Activated T-cell treated with anti-CD3 and anti-CD28 coated beads for 4 hours (primary cell): ENCODE measurements at places on chromosomes 6 and 20.

GRCh38 chr20:2109425-2110210 is 8.0 kb downstream of the STK35 start:
- no peak for DNase-seq

- DNase-seq: peak; percentile 31
Measured at GRCh38 chr20:62710886-62711702, 2.5 kb downstream of the NTSR1 start.

GRCh38 chr6:69427882-69428281 is 368.9 kb downstream of the LMBRD1 start:
- no peak for DNase-seq

GRCh38 chr6:161274898-161275297 is 1.0 kb upstream of the AGPAT4 start:
- no peak for DNase-seq

- no peak for DNase-seq
Measured at GRCh38 chr6:1792989-1793388, 183.3 kb downstream of the FOXC1 start.

DNA sequence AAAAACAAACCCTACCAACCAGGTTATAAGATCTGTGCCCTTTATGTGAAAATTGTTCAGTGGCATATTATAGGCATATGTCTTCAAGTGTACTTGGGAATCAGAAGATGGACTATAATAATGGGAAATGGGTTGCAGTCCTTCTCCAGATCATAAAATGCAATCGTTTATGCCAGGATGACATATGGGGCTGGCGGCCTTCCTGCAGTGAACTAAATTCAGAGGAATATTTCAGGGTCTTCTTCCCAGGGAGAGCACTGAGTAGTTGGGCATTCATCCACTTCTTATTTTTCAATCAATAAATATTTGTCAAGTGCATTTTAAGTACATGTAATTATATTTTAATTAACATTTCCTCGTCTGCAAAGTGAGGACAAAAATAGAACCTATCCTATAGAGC is 176.2 kb upstream of the CNR1 start:
- no peak for DNase-seq

DNA sequence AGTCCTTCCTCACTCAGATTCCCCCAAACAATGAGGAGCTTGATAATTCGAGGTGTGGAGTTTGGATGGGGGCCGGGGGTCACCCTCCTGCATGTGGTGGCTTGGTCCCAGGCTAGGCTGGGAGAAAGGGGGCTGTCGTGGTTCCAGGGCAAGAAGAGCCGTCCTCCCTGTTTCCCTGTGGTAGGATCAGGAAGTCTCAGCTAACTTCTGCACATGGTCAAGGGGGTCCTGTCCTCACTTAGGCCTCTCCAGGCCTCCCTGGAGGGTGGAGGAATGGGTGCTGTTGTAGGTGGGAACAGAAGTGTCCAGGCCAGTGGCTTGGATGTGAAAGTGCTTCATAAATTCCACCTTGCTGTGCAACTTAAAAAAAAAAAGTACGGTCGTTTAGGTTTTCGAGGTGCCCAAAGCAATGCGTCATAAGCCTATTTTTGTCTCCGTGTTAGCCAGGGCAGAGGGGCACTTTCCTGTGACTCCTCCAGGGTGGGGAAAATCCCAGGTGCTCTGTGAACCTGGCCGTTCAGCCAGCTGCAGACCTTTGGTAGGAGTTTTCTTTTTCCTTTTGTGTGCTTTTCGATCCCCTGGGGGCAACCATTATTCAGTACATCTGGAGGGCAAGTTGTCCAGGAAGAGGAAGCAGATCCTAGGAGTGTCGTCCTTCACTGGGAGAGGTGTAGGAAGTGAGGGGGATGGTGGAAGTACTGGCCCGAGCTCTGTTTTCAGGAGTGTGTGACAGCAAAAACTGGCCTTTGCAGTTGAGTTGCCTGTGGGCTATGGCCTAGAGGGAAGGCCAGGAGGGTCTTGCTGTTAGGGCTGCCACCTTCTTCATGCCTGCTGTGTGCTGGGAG is 9.6 kb downstream of the IGF2R start:
- DNase-seq: no peak

- DNase-seq: no peak
Measured at GRCh38 chr6:40930555-40930954, 108.5 kb downstream of the UNC5CL start.

- no peak for DNase-seq
Measured at GRCh38 chr6:111564482-111564945, 41.2 kb downstream of the TRAF3IP2 start.

DNA sequence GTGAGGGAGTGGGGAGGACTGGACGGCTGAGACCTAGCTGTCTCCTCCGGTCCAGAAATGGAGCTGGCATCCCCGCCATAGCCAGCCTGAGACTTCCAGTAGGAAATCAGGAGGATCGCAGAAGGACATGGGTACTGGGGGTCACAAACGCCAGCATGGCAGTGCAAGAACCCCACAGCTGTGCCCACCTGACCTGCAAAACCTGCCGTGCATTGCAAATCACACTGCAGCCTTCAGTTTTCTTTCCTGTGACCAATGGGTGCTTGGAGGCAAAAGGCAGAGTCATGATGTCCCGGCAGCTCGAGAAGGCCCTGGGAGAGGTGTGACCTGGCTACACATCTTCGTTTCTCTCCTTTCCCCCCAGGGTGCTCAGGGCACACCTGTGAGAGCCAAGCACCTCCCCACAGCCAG is 23.3 kb upstream of the PHACTR3 start:
- no peak for DNase-seq

DNA sequence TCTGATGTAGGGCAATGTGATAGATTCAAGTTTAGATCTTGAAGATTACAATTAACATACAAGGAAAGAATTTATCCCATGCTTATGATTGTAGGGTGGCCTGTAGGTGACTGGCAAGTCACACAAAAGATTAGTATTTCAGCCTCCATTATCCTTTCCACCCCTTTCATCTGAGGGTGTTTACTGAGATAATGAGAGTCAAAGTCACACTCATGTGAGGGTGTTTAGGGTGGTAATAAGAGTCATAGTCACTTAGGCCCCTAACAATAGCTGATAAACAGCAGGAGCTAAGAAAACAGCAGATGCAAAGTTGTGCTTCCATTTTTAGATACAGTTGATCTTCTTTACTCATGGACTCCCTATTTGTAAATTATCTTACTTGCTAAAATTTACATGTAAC is 11.4 kb downstream of the FAM184A start:
- no peak for DNase-seq

DNA sequence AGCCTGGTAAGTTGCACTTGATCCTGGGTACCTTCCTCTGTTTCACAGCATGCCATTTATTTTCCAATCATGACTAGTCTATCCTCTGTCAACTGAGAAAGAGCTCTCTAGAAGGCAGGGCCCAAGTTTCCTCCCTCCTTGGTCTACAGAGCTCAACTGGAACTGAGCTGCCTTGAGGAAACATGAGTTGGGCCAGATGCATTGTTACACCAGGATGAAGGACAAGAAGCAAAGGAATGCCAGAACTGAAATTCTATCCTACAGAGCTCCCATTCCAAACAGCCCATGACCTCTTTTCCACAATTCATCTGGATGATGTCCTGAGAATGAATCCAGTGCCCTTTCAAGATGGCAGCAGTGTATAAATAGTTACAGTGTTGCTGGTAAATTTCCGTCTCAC is 66.7 kb upstream of the E2F3 start:
- no peak for DNase-seq

- DNase-seq: no peak
Measured at GRCh38 chr20:22507240-22507961, 77.0 kb downstream of the FOXA2 start.
